ENCODE measurements at places on chromosomes 2 and 18.

DNA sequence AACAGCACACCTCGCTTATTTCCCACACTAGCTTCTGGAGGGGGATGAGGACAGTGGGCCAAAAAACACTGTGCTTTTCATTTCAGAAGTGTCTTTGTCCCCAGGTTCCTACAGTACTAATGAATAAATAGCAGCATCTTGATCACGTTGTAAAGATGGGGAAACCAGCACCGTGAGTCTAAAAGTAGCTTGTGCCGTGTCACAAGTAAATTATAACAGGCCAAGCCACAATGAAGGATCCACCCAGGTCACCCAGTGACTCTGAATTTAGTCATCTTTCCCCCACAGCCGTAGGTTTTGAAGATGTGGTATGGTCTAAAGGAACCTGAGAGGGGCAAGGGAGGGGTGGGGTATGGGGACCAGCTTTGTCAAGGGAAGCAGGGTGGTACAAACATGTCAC lies 8.8 kb downstream of the FZD7 start:
- no peak for DNase-seq

DNA sequence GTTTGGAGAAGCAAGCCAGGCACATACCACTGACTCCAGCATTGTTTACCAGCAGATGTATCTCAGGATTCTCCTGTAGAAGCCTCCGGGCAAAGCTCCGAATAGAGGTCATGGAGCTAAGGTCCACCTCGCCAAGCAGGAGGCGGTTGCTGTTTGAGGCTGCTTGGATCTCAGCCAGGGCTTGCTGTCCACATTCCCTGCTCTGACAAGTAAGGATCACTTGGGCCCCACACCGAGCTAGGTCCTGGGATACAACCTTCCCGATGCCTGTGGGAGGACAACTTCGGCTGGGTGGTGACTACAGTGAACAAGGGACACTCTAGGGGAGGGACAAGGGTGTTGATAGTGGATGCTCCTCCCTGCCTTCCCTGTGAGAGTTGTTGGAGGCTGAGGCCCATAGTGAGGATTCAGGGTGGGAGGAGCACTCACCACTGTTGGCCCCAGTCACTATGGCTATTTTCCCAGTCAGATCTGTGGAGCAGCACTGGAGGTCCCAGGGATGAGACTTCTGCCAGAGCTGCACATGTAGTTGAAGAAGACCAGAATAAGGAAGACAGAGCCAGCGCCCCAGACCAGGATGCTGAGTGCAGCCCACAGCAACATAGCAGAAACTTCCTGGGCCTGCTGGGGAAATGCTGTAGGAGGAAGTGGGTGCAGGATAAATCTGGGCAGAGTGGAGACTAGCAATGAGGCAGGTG lies 8.3 kb downstream of the C2orf81 start:
- no peak for DNase-seq

DNA sequence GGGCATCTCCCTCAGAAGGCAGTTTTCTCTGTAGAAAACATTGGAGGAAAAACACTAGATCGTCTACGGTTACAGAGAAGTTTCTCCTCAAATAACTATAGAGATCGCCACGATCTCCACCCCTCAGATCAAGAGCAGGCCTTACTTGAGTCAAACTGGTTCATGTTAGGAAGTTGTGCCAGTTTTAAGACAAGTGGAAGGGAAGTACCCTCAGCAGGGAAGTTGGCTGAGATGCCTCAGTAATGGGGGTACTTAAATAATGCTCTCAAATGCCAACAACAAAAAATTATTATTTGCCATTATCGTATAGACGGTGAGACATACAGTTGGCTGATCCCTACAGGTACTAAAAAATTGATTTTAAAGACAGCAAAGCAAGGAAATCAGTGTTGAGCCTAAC lies 8.2 kb upstream of the SMAD7 start:
- no peak for DNase-seq

DNA sequence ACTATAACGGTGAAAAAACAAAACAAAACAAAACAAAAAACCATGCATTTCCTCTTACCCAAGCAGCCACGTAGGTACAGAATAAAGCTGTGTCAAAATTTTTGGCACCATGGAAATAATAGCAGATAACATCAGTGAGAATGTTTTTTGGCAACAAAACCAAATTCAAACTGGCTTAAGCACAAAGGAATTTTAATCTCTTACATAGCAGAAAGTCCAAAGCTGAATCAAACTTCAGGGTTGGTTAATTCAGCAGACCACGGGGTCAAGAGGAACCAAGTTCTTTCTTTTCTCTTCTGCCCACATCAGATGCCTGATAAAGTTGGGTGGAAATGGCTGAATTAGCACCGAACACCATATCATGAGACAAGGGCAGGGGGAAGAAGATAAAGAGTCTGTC lies 129.5 kb downstream of the PAX3 start:
- DNase-seq = no peak

DNA sequence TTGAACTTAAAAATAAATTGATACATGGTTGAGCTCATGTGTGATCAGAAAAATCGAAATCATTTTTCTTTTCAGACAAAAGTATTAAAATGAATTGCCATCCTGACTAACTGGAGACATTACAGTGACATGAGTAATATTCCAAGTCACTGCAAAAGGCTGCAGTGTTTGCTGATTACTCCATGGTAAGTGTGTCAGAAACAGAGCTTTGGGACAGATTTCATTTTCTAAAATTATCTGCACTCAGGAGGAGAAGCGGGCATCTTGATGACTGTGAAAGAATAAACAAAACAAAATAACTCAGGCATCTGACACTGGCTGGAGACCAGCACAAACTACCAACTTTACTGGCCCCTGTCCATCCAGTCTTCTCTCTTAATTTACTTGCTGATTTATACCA lies 312.3 kb upstream of the PIK3C3 start:
- no peak for DNase-seq

- no peak for DNase-seq
Measured at GRCh38 chr2:159840616-159841015, 42.6 kb upstream of the CD302 start.

DNA sequence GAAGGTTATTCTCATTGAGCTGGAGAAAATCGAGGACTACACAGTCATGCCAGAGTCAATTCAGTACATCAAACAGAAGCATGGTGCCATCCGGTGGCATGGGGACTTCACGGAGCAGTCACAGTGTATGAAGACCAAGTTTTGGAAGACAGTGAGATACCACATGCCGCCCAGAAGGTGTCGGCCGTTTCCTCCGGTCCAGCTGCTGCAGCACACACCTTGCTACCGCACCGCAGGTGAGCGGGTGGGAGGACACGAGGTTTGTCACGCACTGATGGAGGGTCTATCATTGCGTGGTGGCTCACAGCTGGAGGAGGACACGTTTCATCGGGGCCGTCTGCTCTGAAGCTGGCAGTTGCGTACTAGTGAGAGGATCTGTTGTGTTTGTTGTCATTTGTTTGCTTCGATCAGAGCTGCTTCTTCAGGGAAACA lies 48.2 kb downstream of the IL1RL2 start:
- DNase-seq = no peak

DNA sequence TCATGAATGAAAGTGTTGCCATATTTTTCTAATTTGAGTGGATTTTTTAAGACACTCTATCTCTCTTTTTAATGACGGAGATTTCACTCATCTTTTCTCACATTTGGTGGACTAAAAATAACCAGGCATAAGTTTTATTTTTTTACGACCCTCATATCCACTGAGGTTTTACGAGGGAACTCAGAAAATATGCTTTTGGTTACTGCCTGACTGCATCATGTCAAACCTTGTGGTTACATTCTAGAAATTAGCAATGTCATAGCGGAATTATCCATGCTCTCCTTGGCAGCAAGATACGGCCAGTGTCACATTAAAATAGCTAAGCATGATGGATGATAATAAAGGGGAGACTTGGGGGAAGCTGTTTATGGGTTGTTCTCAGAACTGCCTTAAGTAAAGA lies 428.6 kb upstream of the FSHR start:
- DNase-seq = no peak

DNA sequence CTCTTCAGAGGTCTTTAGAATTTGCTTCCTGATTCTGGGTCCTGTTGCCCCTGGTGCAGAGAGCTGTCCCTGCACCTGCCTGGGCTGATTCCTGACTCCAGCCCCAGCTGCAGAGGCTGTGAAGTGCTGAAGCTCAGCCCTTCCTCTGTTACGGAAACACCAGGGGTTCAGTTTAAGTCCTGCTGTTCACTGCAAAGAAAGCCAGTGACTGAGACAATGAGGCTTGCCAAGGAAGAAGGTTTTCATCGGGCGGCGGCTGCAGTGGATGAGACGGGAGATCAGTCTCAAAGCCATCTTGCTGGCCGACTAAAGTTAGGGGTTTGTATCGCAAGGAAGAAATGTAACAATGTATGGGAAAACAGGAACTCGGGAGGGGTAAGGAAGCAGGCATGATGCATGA lies 142.4 kb upstream of the ZNF236 start:
- DNase-seq = no peak

DNA sequence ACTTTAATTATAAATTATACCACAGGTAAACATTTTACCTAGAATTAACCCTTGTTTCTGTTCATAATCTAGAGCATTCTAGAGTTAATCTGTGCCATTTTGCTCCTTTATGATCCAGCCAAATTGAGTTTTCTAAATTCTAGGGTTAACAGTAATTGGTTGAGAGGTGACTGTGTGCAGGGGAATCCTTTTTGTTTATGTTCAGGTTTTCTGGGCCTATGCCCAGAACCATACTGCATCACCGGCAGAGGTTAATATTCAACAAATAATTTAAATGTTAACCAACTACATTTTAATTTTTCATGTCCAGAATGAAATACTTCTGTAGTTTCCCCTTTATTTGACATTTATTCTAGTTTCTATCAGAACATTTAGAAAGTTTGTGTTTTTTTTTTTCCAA lies 32.3 kb downstream of the CARF start:
- no peak for DNase-seq

DNA sequence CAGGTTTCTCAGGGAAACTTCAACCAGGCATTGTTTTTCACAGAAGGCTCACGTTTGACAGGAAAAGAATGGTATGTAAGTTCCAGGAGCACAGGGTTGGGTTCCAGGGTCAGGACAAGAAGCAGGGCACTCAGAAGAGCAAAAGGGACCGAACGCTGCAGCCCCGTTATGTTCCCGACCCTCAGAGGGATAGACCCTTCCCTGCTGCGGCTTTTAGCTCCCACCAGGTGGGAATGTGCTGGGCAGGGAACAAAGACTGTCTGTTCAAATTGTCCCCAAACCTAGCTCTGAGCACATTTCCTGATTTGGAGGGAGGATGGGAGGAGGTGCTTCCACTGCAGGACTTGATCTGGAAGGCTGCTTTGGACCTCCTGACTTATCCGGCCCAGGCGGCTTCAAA lies 130.1 kb downstream of the RAB3GAP1 start:
- no peak for DNase-seq

DNA sequence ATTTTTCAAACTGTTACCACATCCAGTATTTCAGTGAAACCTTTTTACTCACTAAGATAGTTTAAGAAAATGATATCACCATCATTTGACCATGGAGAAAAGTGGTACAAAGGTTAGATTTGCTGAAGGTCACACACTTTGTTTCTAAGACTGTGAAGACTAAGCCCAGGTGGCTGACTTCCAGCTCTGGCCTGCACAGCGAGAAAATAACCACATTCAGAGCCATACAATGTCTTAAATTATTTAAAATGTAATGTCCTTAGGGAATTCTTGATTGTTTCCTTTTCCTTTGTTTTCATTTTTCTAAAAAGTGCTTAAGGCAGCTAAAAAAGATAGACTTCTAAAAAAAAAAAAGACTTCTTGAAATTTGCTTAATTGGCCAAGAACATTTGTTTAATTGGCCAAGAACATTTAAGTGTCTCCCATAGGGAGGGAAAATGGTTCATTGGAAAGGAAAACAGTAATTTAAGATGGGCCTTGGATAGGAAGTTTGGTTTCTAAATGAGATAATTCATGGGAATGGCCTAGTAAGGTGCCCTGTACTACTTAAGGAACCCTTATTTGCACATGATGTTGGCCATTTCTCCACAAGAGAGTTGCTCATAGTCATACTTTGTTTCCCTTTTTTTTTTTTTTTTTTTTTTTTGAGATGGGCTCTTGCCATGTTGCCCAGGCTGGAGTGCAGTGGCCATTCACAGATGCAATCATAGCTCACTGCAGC lies 45.2 kb downstream of the CYP1B1 start:
- no peak for DNase-seq

Data from kidney (tissue), 22 donors.